ENCODE measurements at places on chromosomes 2 and 18. TPM values are rescaled to one million over a fixed set of nuclear protein-coding genes. Genes with fewer than 3 reads are reported as not detected.

Gene SFTPB
- not detected for total RNA-seq

- no peak for DNase-seq
Measured at GRCh38 chr2:224749136-224749535, 33.0 kb upstream of the CCDC195 start.

GRCh38 chr2:200225951-200226350, 80.5 kb upstream of the SPATS2L start:
- DNase-seq, result no peak

Gene SLC19A3
- not detected for total RNA-seq

DNA sequence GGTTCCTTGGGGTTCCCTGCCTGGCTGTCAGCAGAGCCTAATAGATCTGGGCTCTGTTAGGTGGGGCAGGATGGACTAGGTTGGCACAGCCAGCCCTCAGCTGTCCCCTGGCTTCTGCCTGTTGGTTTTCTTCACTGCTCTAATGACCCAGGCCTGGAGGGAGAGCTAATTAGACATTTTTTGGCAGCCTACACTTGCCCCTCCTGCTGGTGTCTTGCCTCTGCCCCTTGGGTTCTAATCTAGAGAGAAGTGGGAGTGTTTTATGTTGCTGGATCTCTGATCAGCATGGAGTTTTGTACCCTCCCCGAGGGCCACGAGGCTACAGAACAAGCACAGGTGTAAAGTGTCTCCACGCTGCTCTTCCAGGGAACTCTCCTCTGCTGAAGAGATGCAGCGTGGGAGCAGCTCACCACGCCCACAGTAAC, 199.4 kb upstream of the RASGRP3 start:
- no peak for DNase-seq

Gene ANTXR1
- total RNA-seq, result not detected

- DNase-seq, result no peak
Measured at GRCh38 chr2:138507267-138507666, 5.7 kb downstream of the SPOPL start.

GRCh38 chr2:205361272-205361671, 321.0 kb upstream of the NRP2 start:
- DNase-seq, result no peak

Gene CHRND
- not detected for total RNA-seq

Measured in activated naive CD4-positive, alpha-beta T cell treated with anti-CD3 and anti-CD28 coated beads, Interleukin-2, amount 50 U/mL, for 72 hours (primary cell).